GM23338 (cell line): ENCODE measurements at places on chromosomes 7 and 10.
A peak's percentile ranks its signal among the peaks of the same experiment; 100 is the strongest.

- no peak for DNase-seq
Observed at GRCh38 chr10:44971935-44972757, 6.5 kb downstream of the DEPP1 start.

- no peak for DNase-seq
Observed at GRCh38 chr7:106668861-106669524, 8.0 kb upstream of the CCDC71L start.

DNA sequence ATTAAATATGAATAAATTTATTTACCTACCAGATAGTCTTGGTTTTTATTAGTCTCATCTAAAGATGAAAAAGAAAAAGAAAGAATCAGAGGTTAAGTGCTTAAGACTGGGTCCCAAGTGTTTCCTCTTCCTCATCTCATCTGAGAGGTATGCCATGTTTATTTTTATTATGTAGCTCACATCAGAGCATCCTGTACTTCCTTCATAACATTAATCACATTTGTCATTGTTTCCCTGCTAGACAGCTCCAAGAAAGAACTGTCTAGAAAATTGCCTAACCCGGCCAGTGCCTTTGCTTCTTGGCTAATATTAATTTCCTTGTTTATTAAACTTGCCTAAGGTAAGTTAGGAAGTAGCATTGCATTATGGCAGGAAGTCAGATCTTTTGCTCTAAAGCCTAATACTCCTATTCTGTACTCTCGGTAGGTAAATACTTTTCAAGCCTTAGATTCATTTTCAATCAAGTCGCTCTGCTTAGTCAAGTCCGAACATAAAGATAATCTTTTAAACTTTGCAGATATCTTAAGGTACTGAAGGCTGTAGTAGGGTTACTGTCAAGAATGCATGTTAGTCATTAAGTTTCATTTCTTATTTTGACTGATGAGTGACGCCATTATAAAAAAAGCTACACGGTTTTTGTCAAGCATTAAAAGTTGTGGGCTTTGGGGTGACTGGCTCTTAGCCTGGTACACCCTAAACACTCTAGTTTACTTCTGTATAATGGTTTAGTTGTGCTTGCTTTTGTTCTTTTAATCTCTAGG lies 47.4 kb downstream of the ZMYND11 start:
- no peak for DNase-seq

DNA sequence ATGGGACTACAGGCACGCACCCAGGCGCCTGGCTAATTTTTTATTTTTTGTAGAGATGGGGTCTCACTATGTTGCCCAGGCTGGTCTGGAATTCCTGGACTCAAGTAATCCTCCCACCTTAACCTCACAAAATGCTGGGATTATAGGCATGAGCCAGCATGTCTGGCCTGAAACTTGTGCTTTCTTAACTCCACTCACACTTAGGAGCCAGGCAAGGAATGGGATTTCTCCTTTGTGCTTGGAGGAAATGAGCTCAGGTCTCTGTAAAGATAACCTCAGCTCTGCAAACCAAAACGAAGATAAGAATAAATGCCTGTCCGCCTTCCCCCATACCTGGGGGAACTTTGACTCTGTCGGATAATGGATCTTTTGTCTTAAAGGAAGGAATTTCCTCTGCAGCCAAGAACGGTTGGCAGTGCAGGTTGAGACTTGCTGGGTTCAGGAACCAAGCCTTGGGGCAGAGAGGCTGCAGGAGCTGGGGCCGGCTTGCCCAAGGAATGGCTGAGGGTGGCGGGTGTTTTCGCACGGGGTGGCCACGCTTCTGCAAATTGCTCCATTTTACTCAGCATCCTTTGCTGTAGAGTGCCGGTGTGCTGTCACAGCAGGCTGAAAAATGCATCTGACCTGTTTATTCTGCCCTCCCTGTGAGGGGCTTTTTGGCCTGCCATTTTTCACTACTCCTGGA lies 174.2 kb downstream of the KIAA1217 start:
- DNase-seq: peak; percentile 41

GRCh38 chr10:22320591-22321155 lies at the start of gene BMI1:
Gene BMI1 (plus strand): TSS chr10:22321099. CDS start chr10:22326450, 5,351 bp downstream.
- peak; percentile 68 for DNase-seq

DNA sequence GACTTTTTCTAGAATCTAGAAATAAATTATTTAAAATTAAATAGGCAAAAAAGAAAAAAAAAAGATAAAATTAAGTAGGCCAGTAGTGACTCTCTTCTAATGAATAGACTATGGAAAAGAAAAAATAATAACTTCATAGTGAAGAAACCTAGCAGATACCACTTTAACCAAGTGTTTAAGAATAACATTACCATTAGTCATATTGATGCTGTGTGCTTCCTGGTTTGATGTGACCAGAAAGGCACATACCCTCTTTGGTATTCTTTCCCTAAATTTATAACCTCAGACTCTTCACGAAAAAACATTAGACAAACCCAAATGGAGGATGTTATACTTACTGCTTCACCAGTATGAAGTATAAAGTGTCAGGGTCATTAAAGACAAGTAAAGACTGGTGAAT lies 42.6 kb downstream of the KIF20B start:
- DNase-seq: no peak

- no peak for DNase-seq
Observed at GRCh38 chr7:132386201-132386681, 190.0 kb downstream of the PLXNA4 start.

DNA sequence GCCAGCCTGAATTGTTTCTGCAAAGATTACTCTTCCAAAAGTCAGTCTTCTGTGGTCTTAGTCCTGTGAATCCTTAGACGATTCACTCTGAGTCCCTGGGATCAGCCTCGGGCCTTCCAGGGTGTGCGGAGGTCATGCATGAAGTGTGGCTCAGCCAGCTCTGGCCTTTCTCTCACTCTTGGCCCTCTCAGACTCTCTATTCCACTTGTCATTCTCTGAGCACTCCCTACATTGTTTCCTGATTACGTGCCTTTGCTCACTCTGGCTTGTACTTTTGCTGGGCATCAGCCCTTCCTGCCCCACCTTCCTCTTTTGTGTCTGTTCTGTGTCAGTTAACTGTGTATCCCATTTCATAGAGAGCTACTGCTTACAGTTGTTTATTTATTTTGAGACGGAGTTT lies 36.0 kb downstream of the CCNY start:
- no peak for DNase-seq

GRCh38 chr10:115861455-115861854 lies 411.6 kb downstream of the GFRA1 start:
- DNase-seq: no peak

- DNase-seq: peak; percentile 90
Observed at GRCh38 chr7:140646931-140647647, 6.5 kb upstream of the DENND2A start.

GRCh38 chr7:91140982-91141381 lies 123.3 kb upstream of the FZD1 start:
- DNase-seq: peak; percentile 17

- DNase-seq: peak; percentile 88
Observed at GRCh38 chr10:49761789-49762565, at the start of gene OGDHL. Gene OGDHL (minus strand): TSS chr10:49762323. CDS start chr10:49758592, 3,731 bp downstream.

DNA sequence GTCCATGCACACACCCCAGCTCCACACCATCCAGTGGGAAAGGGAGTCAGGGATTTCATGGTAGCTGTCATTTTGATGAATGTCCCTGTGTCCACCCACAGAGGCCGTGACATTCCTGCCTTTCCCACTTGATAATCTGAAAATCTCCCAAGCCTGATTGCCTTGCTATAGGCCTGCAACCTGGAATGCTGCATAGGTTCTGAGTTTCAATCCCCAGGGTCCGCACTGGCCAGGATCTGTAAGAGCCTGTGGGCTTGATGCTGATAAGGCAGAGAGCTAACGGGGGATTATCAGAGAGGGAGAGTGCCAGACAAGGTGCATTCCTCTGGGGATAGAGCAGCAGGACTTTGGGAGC lies 57.5 kb downstream of the RBM20 start:
- no peak for DNase-seq

GRCh38 chr10:110822712-110823311 lies 48.9 kb upstream of the PDCD4 start:
- DNase-seq: peak; percentile 83

GRCh38 chr10:106716381-106716780 lies 448.1 kb downstream of the SORCS1 start:
- no peak for DNase-seq

DNA sequence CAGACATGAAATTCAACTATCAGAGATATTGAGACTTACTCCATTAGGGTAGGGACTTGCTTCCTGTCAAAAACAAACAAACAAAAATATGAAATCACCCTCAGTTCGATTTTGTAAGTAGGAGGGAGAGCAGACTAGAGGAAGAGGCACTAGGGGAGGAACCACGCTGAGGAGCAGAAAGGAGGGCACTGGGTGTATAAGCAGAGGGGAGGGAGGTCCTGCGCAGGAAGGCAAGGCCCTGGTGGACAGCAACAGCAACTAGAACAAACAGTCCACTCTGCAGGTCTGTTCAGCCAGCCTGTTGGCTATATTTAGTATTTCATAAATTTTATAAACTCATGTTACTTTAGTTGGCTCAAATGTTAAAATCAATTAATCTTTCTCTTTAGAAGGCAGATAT lies 937.1 kb upstream of the C7orf33 start:
- DNase-seq: peak; percentile 8

DNA sequence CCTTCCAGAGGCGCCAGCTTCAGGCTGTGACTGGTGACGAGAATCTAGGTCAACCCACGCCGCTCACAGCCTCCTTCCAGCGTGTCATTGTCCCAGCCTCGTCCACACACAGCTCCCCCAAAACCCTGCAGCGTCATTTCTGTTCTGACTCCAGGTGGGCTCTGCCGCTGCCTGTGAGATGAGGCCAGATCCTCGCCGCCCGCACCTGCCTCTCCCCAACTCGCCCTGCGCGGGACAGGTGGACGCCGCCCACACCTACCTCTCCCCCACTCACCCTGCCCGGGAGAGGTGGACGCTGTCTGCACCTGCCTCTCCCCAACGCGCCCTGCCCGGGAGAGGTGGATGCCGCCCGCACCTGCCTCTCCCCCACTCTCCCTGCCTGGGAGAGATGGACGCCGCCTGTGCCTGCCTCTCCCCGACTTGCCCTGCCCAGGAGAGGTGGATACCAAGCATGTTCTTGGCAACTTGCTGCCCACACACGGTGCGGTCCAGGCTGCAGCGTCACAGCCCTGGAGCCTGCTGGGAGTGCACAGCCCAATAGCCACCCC lies 32.0 kb upstream of the CFAP46 start:
- DNase-seq: no peak

GRCh38 chr10:117454502-117454901 lies 79.3 kb upstream of the PDZD8 start:
- no peak for DNase-seq

- no peak for DNase-seq
Observed at GRCh38 chr7:30424506-30424905, 54.1 kb downstream of the NOD1 start.

DNA sequence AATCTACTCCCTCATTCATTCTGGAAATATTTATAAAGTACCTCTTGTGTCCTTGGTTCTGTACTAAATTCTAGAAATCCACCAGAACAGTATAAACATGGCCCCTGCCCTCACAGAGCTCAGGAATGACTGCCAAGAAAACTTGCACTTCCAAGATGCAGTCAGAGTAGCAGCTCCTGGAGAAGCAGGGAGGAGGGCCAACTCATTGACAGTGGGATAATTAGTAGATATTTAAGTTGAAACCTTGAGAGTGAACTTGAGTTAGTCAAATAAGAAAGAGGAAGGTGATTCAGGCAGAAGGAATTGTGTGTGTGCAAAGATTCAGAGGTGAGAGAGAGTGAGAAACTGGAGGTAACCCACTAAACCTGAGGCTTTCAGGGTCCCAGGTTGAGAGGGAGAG lies 182.2 kb upstream of the INHBA start:
- no peak for DNase-seq

GRCh38 chr7:42902331-42902730 lies 9.5 kb downstream of the C7orf25 start:
- no peak for DNase-seq

GRCh38 chr10:91607646-91608403 lies 25.0 kb downstream of the PPP1R3C start:
- DNase-seq: no peak

GRCh38 chr7:139086454-139086853 lies 23.1 kb downstream of the ZC3HAV1 start:
- no peak for DNase-seq

- no peak for DNase-seq
Observed at GRCh38 chr7:45581271-45581780, 7.2 kb downstream of the ADCY1 start.

GRCh38 chr10:123229927-123230630 lies 75.9 kb downstream of the BUB3 start:
- DNase-seq: no peak
